ENCODE measurements at places on chromosomes 4 and X.
A peak's percentile ranks its signal among the peaks of the same experiment; 100 is the strongest.

DNA sequence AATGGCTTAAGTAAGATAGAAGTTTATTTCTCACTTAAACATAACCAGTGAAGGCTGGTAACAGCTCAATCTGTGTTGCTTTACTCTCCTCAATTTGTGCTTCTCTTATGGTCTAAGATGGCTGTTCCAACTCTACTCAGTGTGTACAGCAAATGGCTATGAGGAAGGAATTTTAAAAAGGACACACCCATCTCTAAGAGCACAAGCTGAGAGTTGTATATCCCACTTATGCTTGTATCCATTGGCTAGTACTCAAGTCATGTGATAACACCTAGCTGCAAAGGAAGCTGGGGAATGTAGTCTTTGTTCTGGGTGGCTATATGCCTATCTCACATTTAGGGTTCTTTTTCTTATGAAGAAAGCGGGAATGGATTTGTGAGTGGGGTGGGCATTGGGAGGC, 63.3 kb downstream of the GPAT3 start:
- DNase-seq = no peak

GRCh38 chr4:179624768-179625181, 2182.5 kb upstream of the AGA start:
- peak; percentile 59 for DNase-seq

- no peak for DNase-seq
Observed at GRCh38 chrX:149961572-149961971, 23.3 kb upstream of the EOLA2 start.

DNA sequence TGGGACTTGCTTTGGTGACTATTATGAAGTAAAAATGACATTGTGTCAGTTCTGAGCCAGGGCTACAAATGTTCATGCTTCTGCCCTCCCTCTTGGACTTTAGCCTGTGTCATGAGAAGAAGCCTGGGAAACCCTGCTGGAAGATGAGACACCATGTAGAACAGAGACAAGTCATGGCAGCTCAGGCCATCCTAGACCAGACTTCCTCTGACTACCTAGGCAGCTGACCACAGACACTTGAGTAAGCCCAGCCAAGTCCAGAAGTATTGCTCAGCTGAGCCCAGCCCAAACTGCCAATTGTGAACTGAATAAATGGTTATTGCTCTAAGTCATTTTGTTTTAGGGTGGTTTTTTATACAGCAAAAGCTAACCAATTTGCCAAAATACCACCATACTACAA, 467.6 kb upstream of the CNKSR2 start:
- DNase-seq = no peak

- no peak for DNase-seq
Observed at GRCh38 chr4:48116582-48116981, 17.5 kb downstream of the TXK start.

DNA sequence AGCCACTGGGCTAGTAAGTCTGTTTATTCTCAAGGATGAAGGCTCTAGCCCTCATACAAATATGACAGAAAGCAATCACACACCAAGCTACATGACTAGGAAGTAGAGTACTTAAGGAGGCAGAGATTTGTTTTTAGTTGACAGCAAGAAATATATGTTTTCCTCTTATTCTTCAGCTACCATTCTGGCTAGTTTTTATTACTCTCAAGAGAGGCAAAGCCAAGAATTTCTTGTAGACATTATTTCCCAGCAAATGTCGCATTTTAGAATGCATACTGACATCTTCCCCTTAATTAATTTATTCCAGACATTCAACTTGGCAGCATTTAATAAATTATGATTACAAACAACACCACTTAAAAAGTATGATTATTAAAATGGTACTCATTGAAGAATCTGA, 23.4 kb upstream of the FAM9C start:
- DNase-seq = no peak

DNA sequence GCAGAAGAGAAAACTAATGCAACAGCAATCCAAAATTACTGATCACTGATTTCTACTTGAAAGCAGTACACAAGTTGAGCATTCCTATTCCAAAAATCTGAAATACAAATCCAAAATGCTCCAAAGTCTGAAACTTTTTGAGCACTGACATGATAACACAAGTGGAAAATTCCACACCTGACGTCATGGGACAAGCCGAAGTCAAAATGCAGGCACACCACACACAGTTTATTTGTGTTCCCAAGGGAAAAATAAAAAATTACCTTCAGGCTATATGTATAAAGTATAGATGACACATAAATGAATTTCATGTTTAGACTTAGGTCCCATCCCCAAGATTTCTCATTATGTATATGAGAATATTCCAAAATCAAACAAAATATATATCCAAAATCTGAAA, 20.7 kb downstream of the ANKRD50 start:
- no peak for DNase-seq

All from non-pigmented ciliary epithelial cell (primary cell).